OCI-LY7 (cell line): ENCODE measurements at places on chromosomes 3 and 15. TPM values are rescaled to one million over a fixed set of nuclear protein-coding genes. Genes with fewer than 3 reads are reported as not detected.
A peak's percentile ranks its signal among the peaks of the same experiment; 100 is the strongest.

DNA sequence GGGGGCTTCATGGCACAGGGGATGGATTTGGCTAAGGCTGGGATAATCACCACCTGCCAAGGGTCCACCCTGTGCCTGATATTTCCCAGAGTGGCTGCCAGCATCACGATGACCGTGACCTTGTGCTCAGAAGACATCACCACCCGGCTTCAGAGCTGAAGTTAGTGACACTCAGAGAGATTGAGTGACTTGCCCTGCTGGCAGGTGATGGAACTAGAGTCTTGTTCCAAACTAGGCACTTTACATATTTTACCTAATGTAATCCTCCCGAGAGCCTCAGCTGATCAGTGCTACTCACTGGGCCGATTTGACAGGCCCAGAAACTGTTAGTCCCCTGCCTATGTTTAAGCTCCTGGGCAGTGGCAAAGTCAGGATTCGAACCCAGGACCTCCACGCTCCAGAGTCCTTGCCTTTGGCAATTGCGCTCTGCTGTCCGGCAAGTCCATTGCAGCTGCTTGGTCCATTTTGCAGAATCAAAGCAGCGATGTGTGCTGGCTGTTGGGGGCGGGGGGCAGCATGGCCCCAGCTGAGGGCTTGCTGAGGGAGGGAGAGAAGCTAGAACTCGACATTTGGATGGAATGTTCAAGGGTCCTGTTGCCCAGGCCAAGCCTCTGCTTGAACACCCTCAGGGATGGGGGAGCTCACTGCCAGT, 74.8 kb upstream of the GATA2 start:
- DNase-seq = no peak

DNA sequence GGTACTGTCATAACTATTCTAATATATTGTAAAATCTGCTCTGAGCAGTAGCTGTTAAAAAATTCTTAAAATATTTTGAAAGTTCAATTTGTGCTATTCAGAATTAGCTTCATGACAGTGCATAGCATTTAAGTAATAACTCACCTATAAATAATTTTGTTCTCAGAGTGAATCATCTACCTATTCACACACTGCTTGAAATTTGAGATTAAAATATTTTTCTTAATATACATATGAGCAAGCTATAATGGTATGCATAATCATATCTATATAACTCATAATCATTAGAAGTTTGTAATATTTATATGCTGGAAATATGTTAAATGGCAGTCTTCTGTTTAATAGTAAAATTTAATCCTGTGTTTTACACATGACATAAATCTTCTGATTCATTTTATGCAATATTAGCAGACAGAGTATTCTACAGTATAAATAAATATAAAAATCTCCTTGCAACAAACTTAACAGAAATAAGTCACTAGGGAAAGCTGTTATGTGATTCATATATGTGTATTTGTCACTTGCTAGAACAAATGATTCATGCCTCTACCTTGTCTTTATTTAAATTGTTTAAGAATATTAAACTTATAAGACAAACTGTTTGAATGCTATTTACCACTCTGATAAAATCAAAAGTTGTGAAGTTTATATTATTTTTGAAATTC, 710.8 kb downstream of the PLOD2 start:
- DNase-seq = no peak

- no peak for DNase-seq
Observed at GRCh38 chr3:159925248-159925647, 63.4 kb upstream of the IL12A start.

DNA sequence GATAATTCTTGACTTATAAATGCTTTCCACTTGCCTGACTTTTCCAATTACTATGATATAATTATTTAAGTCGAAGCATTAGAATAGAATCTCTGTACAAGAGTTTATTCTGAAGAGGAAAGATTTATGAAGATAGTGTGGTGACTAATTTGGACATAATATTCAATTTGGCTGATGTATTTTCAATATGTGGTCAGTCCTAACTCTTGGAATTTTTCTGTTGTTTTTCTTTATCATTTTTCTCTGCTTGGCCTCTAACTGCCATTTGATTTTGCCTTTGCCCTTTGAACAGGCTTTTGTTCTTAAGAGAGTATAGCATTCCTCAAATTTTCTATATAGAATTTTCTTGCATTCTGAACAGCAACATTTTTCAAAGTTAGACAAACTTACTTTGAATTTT, 2.6 kb upstream of the MDFIC2 start:
- DNase-seq = no peak

DNA sequence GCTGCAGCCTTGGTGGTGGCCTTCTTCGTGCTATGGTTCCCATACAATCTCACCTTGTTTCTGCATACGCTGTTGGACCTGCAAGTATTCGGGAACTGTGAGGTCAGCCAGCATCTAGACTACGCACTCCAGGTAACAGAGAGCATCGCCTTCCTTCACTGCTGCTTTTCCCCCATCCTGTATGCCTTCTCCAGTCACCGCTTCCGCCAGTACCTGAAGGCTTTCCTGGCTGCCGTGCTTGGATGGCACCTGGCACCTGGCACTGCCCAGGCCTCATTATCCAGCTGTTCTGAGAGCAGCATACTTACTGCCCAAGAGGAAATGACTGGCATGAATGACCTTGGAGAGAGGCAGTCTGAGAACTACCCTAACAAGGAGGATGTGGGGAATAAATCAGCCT, 10.4 kb downstream of the CYP8B1 start:
- DNase-seq = no peak

DNA sequence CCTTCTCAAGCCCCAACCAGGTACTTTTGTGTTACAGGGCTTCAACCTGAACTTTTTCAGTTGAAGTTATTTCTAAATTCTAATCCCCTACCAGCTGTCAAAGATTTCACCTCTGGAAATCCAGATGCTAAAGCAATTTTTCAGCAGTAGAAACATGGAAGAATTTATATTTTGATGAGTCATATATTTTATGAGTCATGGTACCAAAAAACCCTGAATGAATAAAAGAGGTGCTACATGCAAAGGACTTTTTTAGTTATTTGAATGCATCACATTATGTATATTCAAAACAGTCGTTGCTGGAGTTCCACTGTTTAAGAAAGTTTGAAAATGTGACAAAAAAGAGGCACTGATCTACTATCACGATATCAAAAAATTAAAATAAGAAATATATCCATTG, 96.0 kb upstream of the ZNF385D start:
- no peak for DNase-seq

DNA sequence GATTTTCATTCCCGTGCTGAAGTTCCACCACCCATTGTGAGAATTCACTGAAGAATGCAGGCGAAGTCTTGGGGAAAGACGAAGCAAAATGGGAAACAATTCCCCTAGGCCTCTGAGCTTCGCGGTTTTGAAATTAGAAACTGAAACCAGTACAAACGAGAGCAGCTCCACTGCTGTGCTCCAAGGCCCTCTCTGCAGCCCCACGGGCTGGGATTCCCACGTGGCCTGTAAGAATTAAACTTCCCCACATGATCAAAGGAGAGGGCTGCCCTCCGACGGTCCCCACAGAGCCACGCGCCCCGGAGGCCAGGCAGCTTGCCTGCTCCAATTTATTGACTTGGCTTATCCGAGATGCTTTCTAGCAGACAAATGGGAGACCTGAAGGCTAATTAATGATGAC, 144.0 kb downstream of the GREM1 start:
- no peak for DNase-seq

DNA sequence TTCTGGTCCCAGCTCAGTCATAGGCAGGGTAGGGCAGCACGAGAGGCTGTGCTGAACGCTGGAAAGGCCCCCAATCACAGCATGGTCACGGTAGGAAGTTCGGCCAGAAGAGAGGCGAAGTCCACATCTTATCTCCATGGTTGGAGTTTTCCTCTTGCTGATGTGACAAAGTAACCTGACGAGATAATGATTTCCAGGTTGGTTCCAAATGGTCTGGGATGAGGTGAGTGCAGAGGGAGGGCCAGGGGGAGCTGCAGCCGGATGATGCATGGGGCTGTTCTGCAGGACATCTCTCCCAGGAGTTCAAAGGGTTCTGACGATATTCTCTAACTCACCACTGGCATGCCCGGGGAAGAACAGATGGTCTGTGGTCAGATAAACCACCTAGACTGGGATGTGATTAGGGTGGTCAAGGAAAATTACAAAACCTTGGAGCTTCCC, 83.2 kb upstream of the WNT5A start:
- no peak for DNase-seq

DNA sequence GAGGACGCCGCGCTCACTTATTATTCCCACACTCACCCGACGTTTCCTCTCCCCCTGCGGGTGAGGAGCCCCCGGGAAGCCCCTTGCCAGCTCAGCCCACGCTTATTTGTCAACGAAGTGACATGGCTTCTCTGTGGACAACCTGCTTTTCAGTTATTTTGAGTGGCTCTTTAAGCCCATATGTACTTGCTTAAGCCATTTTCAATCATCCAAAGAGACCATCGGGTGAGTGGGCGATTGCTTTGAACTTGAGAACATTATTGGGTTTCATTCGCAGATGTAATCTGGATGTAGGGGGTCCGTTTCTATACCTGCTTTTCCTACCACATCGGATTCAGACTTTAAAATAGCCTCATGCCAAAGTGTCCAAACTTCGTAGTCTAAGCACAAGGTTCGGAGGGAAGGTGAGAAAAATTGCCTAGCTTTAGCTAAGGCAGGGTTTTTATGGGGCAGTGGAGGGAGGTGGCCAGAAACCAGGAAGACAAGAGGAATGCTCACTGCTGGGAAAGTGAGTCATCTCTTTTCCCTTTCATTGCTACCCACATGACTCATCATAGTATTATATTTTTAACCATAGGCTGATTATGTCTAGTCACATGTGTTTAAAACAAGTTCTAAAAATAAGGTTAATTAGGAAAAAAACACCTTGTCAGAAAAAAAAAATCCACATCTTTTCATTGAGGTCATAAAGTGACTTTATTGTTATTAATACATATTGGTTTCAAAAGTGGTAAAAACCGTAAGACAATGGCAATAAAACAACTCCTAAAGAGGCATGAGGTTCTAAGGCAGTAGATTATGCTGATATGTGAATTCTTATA, 773.1 kb upstream of the NR2F2 start:
- DNase-seq = no peak

DNA sequence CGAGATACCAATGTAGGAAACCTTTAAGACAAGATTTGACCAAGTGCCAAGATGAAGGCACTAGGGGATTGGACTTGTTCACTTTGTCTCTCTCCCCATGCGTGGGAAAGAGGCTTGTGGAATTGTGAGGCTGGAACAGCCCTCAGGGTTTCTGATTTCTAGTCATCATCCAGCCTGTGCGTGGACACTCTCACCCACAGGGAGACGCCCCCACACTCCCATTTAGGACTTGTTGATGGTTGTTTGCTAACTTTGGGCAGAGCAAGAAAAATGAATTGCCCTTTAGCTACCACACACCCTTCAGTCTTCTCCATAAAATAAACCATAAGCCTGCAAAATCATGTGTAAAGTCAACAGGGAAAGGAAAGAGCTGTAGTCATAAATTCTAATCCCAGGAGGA, 18.4 kb downstream of the ACKR2 start:
- DNase-seq = no peak

DNA sequence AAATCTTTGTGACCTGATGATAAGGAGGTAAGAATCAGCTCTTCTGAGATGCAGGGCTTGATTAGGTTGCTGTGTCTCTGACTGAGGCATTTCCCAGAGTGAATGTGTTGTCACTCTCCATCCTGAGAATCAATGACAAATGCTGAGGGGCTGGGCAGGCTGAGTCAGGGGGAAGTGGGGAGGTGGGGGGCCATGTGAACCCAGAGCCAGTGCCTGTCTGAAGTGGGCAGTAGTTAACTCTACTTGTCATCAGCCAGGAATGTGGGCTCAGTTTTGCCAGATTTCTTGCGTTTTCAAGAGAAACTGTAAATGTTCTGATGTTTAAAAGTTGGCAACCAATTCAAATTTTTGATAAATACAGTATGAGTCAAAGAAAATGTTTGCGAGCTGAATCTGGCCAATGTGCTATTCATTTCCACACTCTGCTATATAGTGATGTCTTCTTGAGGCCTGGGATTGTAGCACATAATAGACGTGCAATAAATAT, 3.1 kb upstream of the BNC1 start:
- DNase-seq = no peak

DNA sequence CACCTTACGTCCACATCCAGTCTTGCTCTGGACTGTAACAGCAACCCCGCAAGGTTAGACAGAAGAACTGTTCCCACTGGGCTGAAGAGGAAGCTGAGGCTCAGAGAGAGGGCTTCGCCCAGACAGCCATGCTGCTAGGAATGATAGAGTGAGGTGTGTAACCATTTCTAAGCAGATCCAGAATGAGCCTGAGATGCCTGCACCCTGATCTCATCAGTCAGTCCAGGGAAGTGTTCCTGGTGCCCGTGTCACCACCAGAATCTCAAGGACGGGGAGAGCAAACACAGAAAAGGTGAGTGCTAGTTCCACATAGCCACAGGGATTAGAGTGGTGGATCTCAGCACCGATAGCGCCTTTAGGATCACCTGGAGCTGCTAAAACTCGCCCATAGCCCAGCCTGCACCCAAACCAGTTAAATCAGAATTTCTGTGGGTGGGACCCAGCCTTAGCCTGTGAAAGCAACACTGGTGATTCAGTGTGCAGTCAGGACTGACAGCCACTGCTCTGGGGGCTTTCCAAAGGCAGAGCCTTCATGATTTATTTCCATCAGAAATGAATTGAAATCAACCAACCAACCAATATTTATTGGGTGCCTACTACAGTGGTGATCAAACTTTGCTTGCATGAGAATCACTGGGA, 12.3 kb downstream of the ISLR start:
- DNase-seq = no peak

DNA sequence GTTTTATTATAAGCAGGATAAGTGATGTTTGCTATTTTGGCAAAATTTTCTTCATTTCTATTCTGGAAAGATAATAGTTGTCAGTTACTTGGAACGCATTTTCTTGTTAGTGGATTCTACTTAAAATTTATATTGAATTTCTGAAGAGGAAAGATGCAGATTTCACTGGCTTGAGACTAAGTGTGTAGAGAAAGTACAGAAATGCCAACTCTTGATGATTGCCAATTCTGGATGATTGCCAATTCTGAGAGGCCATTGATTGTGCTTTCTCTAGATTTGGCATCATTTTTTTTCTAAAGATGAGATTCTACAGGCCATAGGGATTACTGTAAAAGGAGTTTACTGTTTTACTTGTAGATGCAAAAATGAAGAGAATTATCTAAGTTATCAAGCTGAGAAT, 58.9 kb upstream of the CNTN3 start:
- DNase-seq = no peak

DNA sequence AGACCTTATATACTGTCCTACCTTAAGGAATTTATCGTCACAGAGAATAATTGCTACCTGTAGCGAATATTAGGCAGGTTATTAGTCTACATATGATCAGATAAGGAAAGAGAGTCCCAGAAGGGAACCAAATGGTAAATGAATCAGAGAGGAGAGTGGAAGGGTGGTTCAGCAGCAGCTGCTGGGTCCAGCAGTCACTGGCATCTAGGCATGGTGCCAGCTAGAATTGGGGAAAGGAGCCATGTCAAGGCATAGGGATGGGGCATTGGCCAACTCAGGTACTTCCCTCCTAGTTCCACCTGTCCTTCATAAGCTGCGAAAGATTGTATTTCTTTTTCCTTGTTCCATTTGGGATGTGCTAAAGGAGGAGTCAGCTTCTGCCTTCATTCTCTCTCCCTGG, 23.4 kb downstream of the HACD3 start:
- no peak for DNase-seq

GRCh38 chr3:157581371-157581770, 78.2 kb upstream of the VEPH1 start:
- no peak for DNase-seq

- peak; percentile 35 for DNase-seq
Observed at GRCh38 chr3:114223143-114223542, 14.2 kb downstream of the ZNF80 start.

The TUSC7 gene
- not detected in 2 replicates for total RNA-seq

The ZNF774 gene
- total RNA-seq = 1.3 and 1.6 TPM in 2 replicates

The CD200R1 gene
- total RNA-seq = 0.17 and 0.25 TPM in 2 replicates

The SGO1 gene
- total RNA-seq = 38.8 and 42.1 TPM in 2 replicates

The TRNT1 gene
- 50.2 and 58.6 TPM in 2 replicates for total RNA-seq

The SYNPR gene
- total RNA-seq = not detected in 2 replicates

The OCA2 gene
- not detected in 2 replicates for total RNA-seq

The RTP4 gene
- not detected in 2 replicates for total RNA-seq
